Kidney (tissue), 22 donors: ENCODE measurements at places on chromosomes 3 and 15. TPM values are rescaled to one million over a fixed set of nuclear protein-coding genes. Genes with fewer than 3 reads are reported as not detected.

The SGO1 gene
- 0.37 TPM for polyA plus RNA-seq

The ACOX2 gene
- polyA plus RNA-seq, result 85.5 TPM

The SCG5 gene
- polyA plus RNA-seq, result 1.6 TPM

The ERICH6 gene
- polyA plus RNA-seq, result not detected

The FBXW12 gene
- polyA plus RNA-seq, result not detected

The STRIT1 gene
- 1.8 TPM for polyA plus RNA-seq

The DALRD3 gene
- 41.6 TPM for polyA plus RNA-seq

The NR2E3 gene
- not detected for polyA plus RNA-seq

The LRRC3B gene
- not detected for polyA plus RNA-seq

- no peak for DNase-seq
These were observed 38.7 kb downstream of the HSPBAP1 start for GRCh38 chr3:122754929-122755328.

GRCh38 chr15:57692709-57693108, 13.8 kb upstream of the POLR2M start:
- no peak for DNase-seq

GRCh38 chr15:66839506-66840112, 137.6 kb downstream of the SMAD6 start:
- no peak for DNase-seq

DNA sequence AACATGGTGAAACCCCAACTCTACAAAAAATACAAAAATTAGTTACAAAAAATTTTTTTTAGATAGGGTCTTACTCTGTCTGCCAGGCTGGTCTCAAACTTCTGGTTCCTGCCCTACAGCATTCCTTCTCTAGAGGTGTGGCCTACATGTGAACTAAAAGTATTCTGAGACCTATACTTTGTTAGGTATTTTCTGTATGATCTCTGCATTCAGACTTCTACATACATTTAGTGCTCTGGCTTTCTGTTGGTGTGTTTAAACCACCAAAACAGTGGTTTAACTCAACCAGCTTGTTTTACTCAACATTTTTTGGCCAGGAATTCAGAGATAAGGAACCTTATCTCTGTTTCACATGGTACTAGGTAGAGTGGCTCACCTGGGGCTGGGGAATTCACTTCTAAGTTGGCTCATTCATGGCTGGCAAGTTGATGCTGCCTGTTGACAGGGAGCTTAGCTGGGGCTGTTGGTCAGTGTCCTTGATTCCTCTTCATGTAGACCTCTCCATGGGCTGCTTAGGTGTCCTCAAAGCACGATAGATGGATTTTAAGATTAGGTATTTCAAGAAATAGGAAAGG, 41.4 kb upstream of the BSN start:
- DNase-seq, result no peak

GRCh38 chr3:23481616-23482278, 278.6 kb downstream of the UBE2E2 start:
- DNase-seq, result peak; percentile 49

DNA sequence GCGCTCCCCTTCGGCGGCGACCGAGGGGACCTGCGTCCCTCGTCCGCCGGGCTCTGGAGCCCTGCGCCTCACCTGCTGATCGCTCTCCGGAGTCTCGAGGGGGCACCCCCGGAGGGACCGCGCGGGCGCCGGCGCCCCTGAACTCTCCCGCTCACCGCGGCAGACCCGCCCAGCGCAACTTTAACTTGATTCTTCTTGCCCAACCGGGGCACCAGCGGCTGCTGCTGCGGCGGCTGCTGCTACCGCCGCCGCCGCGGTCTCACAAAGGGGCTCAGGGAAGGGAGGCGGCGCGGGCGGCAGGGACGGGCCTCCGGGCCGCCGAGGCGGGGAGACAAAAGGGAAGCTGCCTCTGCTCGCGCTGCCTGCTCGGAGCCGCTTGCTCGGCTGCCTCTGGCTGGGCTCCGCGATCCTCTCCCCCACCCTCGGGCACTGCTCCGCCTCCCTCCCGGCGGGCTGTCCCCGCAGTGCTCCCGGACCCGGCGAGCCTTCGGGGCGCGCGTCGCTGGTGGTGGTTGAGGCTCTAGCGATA, at the start of gene PPM1L:
Gene PPM1L (plus strand): TSS at position 456 of the 529 bp plus-strand sequence.
- peak; percentile 75 for DNase-seq

GRCh38 chr3:127027811-127028548, 45.1 kb downstream of the PLXNA1 start:
- DNase-seq, result no peak

DNA sequence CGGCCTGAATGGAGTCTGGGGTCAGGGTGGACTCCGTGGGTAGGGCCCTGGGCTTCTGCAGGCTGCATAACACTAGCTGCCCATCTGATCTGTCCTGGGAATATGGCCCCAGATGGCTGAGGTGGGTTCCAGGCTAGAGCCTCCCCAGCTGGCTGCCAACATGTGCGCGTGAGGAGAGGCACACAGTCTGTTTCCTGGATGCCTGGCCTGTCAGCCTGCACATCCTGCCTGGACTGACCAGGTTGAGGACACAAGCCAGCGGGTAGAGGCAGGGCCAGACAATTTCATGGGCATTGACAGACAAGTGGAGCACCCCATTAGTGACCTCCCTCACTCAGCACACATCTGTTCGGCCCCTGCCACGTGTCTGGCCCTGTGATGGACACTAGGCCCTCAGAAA, 29.8 kb upstream of the RPL29 start:
- DNase-seq, result no peak

- DNase-seq, result no peak
These were observed 925.7 kb downstream of the EPHA3 start for GRCh38 chr3:90032980-90033641.

DNA sequence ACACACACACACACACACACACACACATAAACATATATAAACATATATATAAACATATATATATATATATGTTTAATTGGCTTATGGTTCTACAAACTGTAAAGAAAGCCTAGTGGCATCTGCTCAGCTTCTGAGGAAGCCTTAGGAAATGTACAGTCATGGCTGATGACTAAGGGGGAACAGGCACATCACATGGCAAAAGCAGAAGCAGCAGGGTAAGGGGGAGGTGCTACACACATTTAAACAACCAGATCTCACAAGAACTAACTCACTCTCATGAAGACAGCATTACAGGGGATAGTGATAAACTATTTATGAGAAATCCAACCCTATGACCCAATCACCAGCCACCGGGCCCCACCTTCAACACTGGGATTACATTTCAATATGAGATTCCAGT, 922.9 kb downstream of the SI start:
- DNase-seq, result no peak

DNA sequence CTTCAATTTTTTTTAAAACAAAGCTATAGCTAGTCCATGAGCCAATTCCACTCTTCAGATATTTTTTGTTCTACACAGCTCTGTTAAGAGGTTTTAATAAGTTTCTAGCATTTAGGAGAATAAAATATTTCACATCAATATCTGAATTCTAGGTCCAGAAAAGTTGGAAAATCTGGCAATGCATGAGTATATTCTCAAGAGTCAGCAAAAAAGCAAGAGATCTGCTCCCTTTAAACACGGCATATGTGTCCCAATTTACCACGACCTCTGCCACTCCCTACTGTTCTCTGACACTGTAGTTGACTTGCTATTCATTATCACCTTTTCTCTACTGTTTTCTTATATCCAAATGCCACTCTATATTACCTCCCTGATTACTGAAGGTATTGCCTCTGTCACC, 145.1 kb upstream of the TGFBR2 start:
- no peak for DNase-seq

- peak; percentile 76 for DNase-seq
These were observed 99.6 kb downstream of the VPS8 start for GRCh38 chr3:184911570-184911969.

- DNase-seq, result no peak
These were observed 44.6 kb downstream of the ERC2 start for GRCh38 chr3:56423661-56424099.

GRCh38 chr15:38559636-38560307, 4.8 kb downstream of the RASGRP1 start:
- no peak for DNase-seq

DNA sequence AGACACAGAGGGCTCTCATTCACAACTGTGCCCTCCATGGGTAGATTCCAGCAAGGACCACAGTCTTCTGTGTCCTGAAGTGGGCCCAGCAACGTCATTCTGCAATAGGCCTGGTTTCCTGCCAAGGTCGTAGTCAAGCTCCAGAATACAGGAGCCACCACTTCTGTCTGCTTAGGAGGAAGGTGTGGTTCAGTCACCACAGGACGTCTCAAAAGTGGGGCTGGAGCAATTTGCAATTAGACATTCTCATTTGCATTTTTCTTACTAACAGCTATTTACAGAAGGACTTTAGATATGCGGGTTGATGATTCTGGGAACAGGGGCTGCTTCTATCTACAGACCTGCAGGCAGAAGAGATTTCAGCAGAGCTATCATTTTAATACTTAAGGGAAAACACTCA, 58.7 kb upstream of the MYRIP start:
- DNase-seq, result no peak

DNA sequence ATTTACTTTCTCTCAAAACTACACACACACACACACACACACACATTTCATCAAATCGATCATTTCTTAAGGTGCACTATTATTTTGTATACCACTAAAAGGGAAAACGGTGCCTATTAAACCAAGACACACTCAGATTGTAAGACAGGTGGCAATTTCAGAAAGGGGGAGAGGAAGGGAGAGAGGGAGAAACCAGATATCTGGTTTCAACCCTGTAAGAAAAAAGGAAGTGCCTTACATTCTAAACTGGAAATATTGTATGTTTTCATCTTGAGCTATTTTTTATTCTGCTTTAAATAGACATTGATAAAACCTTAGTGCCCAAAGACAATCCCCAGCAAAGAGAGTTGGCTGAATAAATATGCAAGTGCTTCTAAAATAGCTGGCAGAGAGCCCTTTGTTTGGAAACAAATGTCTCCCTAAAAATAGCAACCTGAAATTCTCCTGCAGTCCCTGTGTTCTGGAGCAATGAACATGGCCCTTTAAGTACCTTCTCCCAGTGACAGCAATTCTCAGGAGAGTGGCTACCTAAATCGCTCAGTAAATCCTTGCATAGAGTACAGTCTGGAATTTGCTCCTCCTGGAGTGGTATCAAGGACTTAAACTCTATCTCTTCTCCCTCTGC, 85.7 kb downstream of the RARB start:
- DNase-seq, result no peak

- DNase-seq, result no peak
These were observed 44.2 kb upstream of the TIPARP start for GRCh38 chr3:156630081-156630772.

DNA sequence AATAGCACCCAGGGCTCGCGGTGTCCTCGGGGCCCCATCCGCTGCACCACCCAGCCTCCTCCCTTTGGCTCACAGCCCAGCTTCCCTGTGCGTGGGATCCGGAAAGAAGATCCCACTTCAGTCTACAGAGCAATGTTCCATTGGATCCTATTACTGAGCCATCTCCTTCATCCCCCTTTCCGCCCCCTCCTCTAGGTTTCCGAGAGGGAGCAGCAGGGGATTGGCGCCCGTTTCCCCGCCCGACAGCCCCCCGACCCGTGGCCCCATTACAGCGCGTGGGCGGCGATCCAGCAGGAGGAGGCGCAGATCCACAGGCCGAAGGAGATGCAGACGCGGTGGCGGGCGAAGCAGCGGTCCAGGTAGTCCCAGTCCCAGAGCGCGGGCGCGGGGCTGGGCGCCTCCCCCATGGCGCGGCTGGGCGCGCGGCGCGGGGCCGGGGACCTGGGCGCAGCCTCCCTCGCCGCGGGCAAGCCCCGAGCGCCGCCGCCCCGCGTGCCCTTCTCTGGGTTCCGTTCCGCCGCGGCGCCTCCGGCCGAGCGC, 340 bp downstream of the TMEM44 start:
- peak; percentile 84 for DNase-seq

DNA sequence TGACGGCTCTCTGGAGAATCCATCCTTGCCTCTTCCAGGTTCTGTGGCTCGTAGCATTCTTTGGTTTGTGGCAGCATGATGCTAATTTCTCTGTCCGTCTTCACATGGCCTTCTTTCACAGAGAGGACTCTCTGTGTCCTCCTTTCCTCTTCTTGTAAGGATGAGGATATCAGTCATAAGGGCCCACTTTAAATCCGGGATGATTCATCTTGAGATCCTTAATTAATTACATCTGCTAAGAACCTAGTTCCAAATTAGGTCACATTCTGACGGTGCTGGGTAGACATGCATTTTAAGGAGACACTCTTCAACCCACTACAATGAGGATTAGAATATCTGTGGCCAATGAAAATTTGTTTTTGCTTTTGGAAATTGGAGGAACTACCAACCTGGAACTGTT, 15.7 kb upstream of the GXYLT2 start:
- DNase-seq, result no peak

DNA sequence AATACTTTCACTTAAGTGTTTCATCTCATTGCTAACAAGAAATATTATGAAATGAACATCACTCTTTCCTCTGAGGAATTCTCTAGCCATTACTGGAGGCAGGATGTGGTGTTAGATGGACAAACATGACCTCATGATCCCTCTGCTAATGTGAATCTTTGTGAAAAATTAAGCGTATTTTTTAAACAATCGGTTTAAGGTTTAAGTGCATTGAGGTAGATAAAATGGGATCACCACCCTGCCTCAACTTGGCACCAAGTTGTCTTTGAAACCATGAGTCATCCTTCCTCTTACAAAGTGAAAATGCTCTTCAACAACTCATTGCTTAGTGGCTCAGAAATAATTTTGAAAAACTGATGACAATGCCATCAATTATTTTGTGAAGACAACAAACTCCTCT, 76.0 kb upstream of the DCBLD2 start:
- no peak for DNase-seq

- peak; percentile 73 for DNase-seq
These were observed at the start of gene PRKCD for GRCh38 chr3:53160660-53161449. Gene PRKCD (plus strand): TSS chr3:53161209. CDS start chr3:53178423, 17,214 bp downstream.

DNA sequence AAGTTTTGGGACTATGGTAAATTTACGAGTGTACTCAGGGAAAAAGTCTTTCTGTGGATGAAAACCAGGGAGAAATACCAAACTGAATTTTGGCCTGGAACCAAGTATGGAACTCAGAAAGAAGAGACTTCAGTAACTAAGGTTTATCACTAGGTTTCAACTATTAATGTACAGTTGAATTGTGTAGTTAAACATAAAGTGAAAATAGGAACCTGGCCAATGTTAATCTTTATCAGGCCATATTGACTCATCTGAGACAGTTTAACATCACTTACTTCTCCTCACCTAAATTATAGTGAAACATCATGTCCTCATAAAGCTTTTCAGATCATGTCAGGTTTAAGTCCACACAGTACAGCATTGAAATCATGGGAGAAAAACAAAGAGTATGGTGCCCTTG, 197.7 kb downstream of the LSAMP start:
- DNase-seq, result no peak

DNA sequence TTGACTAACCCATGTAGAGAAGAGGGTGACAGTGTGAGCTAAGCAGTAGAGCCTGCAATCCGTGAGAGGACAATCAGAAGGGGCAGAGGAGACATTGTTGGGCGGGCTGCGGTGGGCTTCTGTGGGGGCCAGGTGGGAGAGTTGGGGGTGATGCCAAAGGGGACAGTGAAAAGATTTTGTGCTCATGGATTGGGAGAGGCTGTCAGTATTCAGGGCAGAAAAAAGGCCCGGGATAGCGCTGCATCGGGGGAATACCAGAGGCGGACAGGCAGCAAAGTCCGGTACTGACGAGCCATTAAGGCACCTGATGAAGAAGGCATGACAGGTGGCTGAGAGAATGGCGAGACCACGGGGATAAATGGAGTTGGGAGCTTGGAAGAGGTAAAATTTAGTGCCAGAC, 1.3 kb upstream of the PXYLP1 start:
- DNase-seq, result no peak

GRCh38 chr3:81995329-81995728, 233.9 kb upstream of the GBE1 start:
- DNase-seq, result no peak
